ENCODE measurements at places on chromosomes 3 and 15.

DNA sequence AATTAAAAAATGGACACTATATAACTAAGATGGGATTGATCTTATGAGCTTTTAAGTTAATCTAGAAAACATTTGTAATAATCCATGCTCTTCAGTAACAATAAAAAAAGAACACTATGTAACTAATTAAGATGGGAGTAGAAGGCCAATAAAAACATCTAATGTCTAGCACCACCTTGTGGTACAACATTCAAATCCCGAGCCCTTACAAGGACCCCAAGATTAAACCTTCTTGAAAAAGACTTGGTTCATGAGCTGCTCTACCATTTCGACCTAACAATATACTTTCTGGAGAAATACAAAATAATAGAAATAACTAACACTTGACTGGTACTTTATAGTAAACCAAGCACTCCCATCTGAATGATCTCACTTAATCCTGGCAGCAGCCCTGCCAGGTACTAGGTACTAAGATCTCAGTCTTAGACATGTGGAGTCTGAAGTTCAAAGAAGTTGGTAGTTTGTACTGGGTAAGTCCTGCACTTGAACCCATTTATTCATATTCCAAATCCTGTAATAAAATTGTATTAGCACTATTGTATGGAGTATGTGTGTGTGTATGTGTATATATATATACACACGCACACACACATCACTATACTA is 21.8 kb downstream of the METTL6 start:
- DNase-seq = peak; percentile 41

- DNase-seq = no peak
Measured at GRCh38 chr3:71402911-71403310, 180.6 kb downstream of the FOXP1 start.

DNA sequence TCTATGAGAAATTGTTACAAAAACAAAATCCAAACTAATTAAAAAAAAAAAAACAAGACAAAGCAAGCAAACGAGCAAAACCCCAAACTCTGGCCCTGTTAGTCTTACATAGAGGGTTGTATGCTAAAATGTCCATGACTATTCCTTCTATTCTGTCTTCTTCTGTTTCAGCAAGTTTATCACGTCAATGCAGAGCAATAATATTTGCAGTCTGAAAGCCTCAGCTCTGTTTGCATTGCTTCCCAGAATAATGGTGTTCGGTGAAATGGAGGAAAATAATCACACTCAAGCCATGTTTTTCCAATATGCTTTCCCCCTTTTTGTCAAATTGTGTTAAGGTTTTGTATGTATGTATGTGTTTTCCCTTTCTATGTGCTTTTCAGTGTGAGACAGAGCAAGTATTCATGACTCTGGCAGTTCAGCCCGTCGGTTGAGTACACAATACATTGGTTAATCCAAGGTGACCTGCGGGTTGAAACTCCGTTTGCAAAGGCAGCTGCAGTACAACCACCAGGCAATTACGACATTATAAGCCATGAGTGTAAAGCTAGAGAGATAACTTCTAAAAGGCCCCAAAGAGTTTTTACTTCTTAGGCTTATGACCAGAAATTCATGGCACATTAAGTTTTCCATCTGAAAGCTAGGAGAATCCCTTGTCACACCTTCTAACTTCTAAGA is 34.9 kb upstream of the MAGI1 start:
- no peak for DNase-seq

DNA sequence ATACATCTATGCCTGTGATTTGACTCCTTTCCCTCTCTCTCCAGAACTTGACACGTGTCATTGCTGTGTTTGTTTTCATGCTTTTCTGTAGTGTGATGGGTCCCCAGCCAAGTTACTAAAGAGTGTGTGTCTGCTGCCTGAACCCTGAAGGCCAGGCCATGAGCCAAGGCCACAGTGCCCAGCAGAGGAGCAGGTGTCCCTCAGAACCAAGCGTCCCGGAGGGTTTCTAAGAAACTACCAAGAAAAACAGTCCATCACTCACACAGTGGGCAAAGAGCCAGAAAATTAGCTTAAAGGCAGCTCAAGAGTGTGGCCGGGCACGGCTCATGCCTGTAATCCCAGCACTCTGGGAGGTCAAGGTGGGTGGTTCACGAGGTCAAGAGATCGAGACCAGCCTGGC is 35.2 kb downstream of the FBXO45 start:
- no peak for DNase-seq

GRCh38 chr15:32643907-32644445 is 2.5 kb downstream of the SCG5 start:
- no peak for DNase-seq

DNA sequence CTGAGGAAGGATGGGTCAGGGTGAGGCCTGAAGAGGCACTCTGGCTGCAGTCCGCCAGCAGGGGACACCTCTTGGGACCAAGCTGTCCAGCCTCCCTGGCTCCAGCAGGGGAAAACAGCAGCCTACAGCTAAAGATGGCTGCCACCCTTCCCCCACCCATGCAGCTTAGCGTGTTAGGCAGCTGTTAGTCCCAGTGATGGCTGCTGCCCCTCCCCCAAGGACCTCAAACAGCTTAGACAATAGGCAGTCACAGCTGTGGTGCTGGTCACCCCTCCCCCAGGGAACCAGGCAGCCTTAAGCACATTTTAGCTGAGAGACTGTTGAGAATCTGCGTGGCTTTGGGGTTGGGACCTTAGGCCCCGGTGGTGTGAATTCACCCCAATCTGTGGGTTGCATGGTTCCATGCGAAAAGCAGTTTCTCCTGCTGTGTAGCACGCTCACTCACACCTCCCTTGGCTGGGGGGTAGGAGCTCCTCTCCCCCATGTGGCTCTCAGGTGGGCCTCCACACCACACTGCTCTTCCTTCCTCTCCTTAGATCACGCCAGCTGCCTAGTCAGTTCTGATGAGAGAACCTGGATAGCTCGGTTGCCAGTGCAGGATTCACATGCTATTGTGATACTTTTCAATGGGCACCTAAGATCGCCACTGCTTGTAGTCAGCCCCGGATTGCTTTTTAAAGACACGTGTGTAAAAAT is 140.5 kb upstream of the CADPS start:
- DNase-seq = no peak
